ENCODE measurements at places on chromosomes 4 and X. TPM values are rescaled to one million over a fixed set of nuclear protein-coding genes. Genes with fewer than 3 reads are reported as not detected.

The SOD3 gene
- total RNA-seq, result 111 TPM

The TMEM150C gene
- 6.9 TPM for total RNA-seq

The USP51 gene
- total RNA-seq, result 4.2 TPM

The RAB40A gene
- 0.53 TPM for total RNA-seq

The HPGDS gene
- 12.5 TPM for total RNA-seq

The ACE2 gene
- total RNA-seq, result 2.6 TPM

The NAP1L3 gene
- 0.95 TPM for total RNA-seq

DNA sequence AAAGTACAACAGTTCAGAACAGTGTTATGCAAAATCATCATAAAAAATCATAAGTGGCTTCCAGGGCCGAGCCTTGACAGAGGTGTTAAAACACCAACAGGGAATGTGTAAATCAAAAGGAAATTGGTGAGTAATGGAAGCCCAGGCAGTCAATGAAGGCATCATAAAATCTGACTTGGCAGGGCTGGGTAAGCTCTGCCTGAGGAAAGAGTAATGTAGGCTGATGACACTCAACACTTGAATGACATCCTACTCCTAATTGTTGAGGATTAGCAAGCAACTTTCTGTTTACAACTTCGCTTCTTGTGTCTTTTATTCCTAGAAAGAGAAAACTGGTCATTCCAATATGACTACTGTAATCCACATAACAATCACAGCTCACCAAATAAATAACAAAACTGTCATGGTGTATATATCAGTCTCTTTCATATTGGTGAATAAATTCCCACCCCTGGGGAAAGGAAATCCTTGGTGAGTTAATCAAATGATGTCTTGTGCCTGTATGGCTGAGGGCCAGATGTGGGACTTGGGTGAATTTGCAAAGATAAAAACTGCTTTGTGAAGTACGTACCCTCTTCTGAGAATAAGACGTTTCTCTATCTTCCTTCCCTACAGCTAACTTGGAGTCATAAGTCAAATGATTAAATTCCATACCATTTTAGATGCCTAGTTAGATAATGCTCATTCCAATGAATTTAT lies 196.8 kb downstream of the DCHS2 start:
- no peak for DNase-seq

- DNase-seq, result no peak
Observed at GRCh38 chr4:127648061-127648460, 15.3 kb downstream of the INTU start.

- DNase-seq, result no peak
Observed at GRCh38 chrX:3046253-3047240, 5.3 kb downstream of the ARSF start.

- DNase-seq, result no peak
Observed at GRCh38 chrX:42000836-42001235, 77.5 kb upstream of the CASK start.

GRCh38 chr4:122636697-122637096 lies 15.8 kb upstream of the IL21 start:
- no peak for DNase-seq

DNA sequence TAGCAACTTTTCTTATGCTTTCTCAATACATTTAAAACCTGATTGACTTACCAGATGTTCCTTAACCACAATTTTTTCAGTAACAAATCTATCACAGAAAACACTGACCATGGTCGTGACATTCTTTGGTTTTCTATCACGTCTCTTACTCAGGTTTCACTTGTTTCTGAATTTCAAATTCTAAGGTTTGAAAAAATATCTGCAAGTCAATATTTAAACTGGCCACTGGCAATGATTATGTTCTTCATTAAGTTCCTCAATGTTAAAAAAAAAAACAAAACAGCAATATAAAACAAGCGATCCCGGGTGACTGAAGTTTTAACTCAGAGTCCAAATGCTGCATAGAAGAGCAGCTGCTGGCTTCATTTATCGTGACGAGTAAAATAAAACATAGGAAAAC lies 128.9 kb downstream of the RBM47 start:
- DNase-seq, result no peak

- no peak for DNase-seq
Observed at GRCh38 chr4:156949373-156949814, 22.2 kb downstream of the PDGFC start.

- DNase-seq, result no peak
Observed at GRCh38 chrX:23952984-23953907, 45.4 kb downstream of the CXorf58 start.

DNA sequence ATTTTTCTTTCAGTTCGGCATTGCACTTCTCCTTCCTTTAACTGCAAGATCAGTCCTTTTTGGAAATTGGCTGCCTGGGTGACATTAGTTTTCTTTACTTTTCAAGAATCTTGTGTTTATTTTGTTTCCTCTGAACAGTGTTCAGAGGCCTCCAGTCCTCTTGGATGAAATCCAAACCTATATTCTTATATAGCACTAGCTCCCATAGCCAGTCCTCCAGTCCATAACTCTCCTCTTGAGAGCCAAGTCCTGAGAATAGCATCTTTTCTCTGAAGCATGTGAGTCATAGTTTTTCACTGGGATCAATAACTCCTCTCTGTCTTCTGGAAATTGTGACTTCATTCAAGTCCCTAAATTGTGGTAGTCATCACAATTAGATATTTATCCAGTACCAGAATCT lies 357.5 kb downstream of the RAPGEF2 start:
- DNase-seq, result no peak

DNA sequence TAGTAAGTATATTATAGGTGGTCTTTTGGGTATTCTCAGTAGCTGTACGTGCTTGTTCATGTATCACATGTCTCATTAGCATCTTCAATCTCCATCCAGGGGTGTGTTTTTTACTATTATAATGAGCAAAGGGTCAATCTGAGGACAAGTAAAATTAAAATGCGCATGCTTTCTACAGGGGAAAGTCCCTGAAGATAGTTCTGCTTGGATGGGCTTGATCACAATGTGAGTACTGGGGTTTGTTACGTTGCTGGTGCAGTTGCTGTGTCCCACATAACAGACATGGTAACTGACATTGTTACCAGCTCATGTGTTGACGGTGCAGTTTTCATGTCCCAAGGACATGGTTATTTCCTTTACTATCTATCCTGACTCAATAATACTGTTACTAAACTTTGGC lies 65.9 kb downstream of the UCHL1 start:
- no peak for DNase-seq
